ENCODE measurements at places on chromosomes 4 and X.

- no peak for DNase-seq
Observed at GRCh38 chrX:136658151-136658550, 10.2 kb downstream of the CD40LG start.

- DNase-seq, result no peak
Observed at GRCh38 chr4:544386-545105, 31.5 kb downstream of the TMEM271 start.

- no peak for DNase-seq
Observed at GRCh38 chrX:9227276-9227675, 193.3 kb upstream of the FAM9B start.

- no peak for DNase-seq
Observed at GRCh38 chr4:9608300-9608699, 164.1 kb downstream of the DEFB131A start.

- DNase-seq, result no peak
Observed at GRCh38 chr4:123163501-123163900, 233.1 kb upstream of the SPRY1 start.

GRCh38 chrX:137574784-137575293 lies 8.9 kb downstream of the ZIC3 start:
- DNase-seq, result peak; percentile 32

GRCh38 chr4:98448908-98449307 lies 187.7 kb downstream of the RAP1GDS1 start:
- DNase-seq, result no peak

GRCh38 chrX:132022198-132022966 lies 720 bp upstream of the STK26 start:
- DNase-seq, result no peak

DNA sequence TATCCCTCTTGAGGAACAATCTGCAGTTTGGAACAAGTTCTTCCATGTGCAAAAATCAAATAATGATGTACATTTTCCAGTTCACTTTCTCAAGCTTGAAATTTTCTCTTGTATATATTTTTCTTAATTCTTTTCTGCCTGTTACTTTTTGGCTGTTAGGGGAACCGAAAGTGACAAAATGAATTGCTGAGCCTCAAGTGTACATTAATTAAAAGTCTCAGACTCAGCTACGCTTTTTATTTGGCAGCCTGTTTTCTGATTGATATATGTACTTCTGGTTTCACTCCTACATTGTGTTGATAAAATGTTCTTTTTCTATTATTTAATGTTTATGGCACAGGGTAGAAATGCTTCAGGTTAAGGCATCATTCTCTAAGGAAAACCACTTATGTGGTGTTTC lies 999.5 kb downstream of the PDHA2 start:
- no peak for DNase-seq

GRCh38 chr4:151604238-151604637 lies 156.6 kb downstream of the GATB start:
- DNase-seq, result no peak

- DNase-seq, result no peak
Observed at GRCh38 chr4:14787894-14788293, 214.4 kb upstream of the CPEB2 start.

DNA sequence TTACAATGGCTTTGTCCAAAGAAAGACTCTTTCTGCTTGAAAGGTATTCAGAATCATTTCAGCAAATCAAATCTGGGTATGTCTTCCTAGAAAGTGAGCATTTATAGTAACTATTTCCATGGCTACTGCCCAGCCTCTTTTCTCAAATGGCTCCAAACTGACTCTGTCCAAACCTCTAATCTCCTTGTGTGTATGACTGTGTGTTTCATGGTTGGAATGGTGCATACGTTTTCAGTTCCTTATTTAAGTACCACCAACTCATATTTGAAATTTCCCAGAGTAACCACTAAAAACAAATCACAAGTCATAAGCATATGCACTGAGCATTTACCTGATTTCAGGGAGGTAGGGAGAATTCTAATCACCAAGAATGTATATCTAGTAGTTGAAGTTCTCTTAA lies 106.0 kb downstream of the TMEM144 start:
- DNase-seq, result no peak

DNA sequence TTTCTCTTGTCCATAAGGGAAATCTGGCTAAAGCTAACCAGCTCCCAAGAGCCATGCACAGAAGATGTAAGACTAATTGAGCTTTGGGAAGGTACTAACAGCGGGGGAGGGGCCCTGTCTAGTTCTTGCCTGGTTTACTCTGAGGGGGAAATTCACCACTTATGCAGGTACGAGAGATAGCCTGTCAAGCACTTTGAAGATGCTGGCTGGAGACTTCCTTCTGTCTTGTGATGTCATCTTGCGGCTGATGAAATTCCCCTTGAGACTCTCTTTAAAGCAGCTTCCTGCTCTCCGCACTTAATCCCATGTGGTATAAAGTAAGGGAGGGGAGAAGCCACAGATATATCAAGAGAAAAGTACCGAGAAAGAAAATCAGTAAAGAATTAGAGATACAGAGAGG lies 345.3 kb downstream of the MAPK10 start:
- no peak for DNase-seq

- no peak for DNase-seq
Observed at GRCh38 chrX:21718575-21718974, 39.3 kb downstream of the SMPX start.

DNA sequence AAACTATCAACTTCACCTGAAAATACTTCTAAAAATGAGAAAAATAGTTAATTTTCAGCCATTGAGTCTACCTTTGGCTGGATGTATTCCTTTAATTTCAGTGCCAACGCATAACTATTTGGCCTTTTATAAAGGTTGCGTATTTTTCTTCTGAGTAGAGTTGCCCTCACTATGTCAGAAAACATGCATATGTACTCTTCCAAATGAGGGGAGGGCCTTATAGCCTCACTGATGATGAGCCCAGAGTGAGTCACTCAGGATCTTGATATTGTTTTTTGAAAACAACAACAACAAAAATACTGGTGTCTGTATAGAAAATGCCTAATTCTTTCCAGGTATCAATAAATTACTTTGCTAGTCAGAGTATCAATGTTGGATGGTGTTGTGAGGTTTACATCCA lies 349.3 kb downstream of the FBXO8 start:
- DNase-seq, result no peak

GRCh38 chr4:101328063-101328602 lies 19.2 kb downstream of the PPP3CA start:
- DNase-seq, result no peak

DNA sequence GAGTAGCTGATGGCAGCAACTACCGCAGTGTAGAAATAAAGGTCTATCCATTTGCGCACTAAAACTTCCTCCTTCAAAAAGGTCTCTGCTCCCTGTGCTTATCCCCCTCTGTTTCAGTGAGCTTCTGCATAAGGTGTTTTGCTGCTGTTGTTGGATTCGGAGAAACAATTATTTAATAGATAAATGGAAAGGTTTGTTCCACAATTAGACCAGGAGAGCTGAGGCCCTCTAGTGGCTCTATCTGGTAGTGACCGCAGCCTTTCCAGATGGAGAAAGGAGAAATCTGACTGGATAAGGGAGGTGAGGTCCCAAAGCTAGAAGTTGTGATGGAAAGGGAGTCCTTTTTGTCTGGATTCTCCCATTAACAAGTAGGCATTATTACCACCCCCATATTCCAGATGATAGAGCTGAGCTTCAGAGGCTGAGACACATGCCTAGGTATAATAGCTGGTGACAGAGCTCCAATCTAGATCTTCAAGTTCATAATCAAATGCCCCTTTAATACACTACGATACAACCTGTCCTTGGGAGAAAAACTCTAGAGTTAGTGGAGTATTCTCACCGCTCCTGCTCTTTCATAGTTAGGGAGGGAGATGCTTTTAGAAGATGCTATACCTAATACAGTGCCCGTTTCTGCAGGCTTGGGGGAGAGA lies 5.1 kb upstream of the GABRQ start:
- DNase-seq, result peak; percentile 42

DNA sequence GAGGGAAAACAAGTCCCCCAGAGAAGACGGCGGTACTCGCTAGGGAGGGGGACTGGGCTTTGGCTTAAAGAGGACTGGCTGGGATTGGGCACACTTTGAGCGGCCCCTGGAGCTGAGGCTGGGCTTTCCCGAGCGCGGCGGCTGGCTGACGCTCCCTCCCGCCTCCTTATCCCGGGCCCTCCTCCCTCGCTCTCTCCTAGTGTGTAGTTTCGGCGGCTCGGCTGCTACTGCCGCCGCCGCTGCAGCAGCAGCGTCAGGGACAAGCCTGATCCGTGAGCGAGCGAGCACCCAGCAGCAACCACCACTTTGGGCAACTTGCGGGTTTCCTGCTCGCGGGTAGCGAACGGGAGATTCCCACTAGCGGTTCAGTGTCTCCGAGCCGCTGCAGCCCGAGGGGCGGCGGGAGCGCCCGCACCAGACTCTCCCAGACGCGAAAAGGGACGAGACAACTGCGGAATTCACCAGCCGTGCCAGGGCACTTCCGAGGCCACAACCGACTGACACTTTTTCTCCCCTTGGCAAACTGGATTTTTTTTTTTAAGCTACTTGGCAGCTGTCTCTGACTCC lies 632 bp upstream of the PCDH7 start:
- DNase-seq, result peak; percentile 87

- DNase-seq, result no peak
Observed at GRCh38 chrX:10811111-10811510, 190.7 kb upstream of the MID1 start.

GRCh38 chr4:88341227-88342192 lies 37.1 kb upstream of the HERC6 start:
- DNase-seq, result no peak

DNA sequence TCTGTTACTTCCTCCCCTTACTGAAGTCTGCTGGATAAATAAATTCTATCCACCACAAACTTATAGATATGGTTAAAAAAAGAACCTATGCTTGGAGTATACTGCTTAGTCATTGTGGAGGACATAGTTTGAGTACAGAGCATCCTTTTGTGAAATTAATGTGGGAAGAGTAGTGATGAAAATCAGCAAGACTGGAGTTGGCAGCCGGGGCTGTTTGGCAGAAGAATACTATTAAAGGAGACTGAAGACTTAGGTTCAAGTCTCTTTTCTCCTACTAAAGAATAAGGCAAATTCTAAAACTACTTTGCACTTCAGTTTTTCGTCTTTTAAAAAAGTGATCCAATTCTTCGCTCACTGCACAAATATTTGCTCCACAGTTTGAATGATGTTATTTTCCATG lies 326.6 kb upstream of the ATOH1 start:
- no peak for DNase-seq

- peak; percentile 47 for DNase-seq
Observed at GRCh38 chrX:115173181-115173580, 16.0 kb upstream of the RBMXL3 start.

- no peak for DNase-seq
Observed at GRCh38 chr4:99722725-99723124, 65.1 kb upstream of the C4orf54 start.

DNA sequence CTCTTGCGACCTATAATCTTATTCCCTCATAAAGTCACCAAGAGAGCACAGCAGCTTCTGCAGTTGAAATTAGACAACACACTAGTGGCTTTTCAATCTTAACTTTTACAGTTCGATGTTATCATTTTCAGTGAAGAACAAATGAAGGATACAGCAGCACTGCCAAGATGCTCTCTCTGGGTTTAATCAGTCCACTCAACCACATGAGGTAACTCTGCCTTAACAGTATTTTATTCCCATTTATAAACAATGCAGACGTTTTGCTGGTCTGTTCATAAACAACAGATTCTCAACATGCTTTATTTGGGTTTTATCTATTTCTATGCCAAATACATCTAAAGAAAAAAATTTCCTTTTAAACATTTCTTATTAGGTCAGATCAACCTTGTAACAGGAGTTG lies 646.0 kb upstream of the FAM241A start:
- DNase-seq, result no peak

GRCh38 chrX:47658301-47658683 lies 688 bp downstream of the UXT start:
- DNase-seq, result no peak

DNA sequence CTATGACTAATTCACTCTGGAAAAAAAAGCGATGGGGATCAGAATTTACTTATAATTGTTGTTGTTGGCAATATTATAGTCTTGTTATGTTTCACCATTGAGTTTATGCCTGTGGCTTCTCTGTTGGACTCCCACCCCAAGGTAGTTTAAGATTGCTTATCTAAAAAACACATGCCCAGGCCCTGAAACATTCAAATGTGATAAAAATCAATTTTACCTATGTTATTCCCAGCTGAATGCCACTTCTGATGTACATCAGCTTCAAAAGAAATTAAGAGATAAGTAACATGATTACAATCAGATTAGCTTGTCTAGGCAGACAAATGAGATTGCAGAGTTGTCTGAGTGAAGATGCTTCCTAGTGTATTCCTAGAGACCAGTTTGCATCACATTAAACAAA lies 484.7 kb downstream of the PCDH7 start:
- no peak for DNase-seq

DNA sequence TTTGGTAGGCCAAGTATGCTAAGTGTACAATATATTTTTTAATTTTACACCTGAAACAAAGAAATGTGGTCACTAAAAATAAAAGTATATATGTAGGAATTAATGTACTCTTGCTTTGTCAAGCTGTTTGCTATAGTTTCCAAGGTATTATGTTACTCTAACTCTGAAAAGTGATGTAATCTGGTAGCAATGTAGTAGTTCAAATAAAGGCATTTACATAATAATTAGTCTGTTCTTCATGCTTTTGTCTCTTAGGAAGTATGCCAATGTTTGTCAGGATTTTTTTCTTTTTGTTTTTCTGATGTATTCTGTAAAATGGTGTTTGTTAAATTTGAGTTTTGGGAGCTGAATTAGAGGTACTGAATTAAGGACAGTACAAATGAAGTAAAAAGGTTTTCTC lies 89.5 kb downstream of the PLS3 start:
- DNase-seq, result no peak

DNA sequence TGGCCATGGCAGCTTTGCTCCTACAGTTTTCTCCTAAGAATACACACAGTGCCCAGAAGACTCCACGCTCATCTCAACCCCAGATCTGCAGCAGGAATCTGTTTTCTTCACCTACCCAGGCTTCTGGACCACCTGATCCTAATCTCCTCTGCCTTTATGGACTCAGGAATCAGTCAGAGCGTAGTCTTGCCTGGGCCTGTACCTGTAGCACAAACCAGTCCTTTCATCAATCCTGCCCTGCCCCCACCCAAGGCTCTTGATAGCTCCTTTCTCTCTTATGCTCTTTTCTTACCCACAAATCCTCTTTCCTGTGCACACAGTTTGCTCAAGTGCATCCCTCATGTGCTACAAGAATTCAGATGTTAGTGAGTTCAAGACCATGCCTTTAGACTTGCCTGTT lies 89.7 kb downstream of the ZNF718 start:
- DNase-seq, result no peak

GRCh38 chr4:156401371-156401770 lies 447.7 kb upstream of the CTSO start:
- DNase-seq, result no peak

- DNase-seq, result no peak
Observed at GRCh38 chr4:179225594-179225993, 1783.4 kb upstream of the AGA start.

DNA sequence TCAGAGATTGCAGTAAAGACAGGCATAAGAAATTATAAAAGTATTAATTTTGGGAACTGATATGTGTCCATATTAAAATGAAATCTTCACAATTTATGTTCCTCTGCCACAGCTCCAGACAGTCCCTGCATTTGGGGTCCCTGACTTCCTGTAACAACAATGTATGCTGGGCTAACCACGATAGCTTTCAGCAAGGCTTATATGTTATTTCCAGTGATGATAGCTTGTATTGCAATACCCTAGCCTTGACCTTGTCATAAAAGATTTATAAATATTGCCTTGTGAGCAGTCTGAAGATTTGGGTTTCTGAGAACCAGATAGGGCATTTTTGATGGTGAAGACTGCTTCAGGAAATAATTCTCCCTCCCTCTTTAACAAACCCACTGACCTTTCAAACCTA lies 129.5 kb downstream of the PCDH10 start:
- no peak for DNase-seq

- peak; percentile 42 for DNase-seq
Observed at GRCh38 chrX:137425273-137425902, 140.5 kb upstream of the ZIC3 start.

Measured in neural progenitor cell (in vitro differentiated cells).